ENCODE measurements at places on chromosomes 7 and 10. TPM values are rescaled to one million over a fixed set of nuclear protein-coding genes. Genes with fewer than 3 reads are reported as not detected.

DNA sequence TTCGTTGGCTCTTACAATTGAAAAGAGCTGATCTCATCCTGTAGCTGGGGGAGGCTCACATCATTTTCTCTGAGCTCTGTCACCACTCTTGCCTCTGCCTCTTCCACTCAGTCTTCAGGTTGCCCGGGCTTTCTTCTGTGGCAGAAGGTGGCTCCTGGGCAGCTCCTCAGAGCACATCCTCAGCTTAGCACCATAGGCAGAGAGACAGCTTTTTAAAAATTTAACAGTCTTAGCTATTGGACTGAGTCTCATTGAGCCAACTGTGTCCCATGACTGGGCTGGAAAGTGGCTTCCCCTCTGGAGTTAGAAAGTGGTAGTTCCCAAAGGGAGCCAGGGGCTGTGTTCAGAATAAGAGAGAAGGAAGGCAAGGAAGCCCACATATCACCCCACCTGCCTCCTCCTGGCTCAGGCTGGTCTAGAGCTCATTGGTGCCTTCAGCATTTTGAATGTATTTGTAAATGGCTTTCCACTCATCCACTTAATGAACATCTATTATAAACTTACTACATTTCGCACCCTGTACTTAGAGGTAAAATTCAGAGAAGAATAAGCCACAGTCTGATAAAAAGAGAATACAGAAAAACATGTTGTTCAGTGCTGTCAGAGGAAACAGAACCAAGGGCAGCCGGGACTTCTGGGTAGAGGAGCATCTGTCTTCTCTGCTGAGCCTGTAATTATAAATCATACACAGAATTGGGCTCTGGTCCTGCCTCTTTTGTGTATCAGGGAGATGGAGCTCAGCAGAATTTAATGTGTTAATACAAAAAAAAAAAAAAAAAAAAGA is 119.3 kb downstream of the WDFY4 start:
- no peak overlapping the region for H3K27ac ChIP-seq
- H3K4me3 ChIP-seq = no peak overlapping the region
- no peaks in the 10 kb centered on the region for H3K36me3 ChIP-seq
- H3K4me1 ChIP-seq = peaks cover 21% of the 10 kb centered on the region

GRCh38 chr7:132528695-132529094 is 47.6 kb downstream of the PLXNA4 start:
- H3K4me3 ChIP-seq = no peak overlapping the region
- no peak overlapping the region for H3K27ac ChIP-seq
- H3K27me3 ChIP-seq = no peaks in the 10 kb centered on the region
- no peak for DNase-seq

DNA sequence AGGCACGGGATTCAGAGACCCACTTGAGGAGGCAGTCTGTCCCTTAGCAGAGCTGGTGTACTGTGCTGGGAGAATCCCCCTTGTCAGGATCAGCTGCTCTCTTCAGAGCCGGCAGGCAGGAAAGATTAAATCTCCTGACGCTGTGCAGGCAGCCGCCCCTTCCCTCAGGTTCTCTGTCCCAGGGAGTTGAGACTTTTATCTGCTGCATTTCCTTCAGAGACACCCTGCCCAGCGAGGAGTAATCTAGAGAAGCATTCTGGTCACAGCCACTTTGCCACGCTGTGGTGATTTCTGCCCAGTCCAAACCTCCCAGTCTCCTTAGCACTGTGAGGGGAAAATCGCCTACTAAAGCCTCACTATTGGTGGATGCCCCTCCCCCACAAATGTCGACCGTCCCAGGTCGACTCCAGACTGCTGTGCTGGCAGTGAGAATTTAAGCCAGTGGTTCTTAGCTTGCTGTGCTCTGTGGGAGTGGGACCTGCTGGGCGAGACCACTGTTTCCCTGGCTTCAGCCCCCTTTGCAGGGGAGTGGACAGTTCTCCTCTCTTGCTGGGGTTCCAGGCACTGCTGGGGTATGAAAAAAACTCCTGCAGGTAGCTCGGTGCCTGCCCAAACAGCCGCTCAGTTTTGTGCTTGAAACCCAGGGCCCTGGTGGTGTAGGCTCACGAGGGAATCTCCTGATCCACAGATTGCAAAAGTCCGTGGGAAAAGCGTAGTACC is 265.4 kb downstream of the ZWINT start:
- DNase-seq = no peak
- no peaks in the 10 kb centered on the region for H3K27me3 ChIP-seq
- no peaks in the 10 kb centered on the region for H3K36me3 ChIP-seq
- H3K27ac ChIP-seq = no peak overlapping the region
- H3K4me3 ChIP-seq = no peak overlapping the region
- H3K4me1 ChIP-seq = no peaks in the 10 kb centered on the region

PLXNA4 gene
- 13.8 TPM for total RNA-seq
